ENCODE measurements at places on chromosomes 6 and 20. TPM values are rescaled to one million over a fixed set of nuclear protein-coding genes. Genes with fewer than 3 reads are reported as not detected.
A peak's percentile ranks its signal among the peaks of the same experiment; 100 is the strongest.

GRCh38 chr6:32886681-32887383, 32.8 kb downstream of the PSMB9 start:
- DNase-seq, result no peak

DNA sequence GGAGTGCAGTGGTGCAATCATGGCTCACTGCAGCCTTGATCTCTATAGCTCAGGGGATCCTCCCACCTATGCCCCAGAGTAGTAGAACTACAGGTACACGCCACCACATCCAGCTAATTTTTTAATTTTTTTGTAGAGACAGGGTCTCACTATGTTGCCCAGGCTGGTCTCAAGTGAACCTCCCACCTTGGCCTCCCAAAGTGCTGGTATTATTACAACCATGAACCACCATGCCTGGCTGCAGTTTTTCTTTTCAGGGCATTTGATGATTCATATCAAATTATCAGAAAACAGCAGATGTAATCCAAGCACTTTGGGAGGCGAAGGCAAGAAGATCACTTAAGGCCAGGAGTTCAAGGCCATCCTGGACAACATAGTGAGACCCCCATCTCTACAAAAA, 88.4 kb upstream of the JARID2 start:
- DNase-seq, result no peak

DNA sequence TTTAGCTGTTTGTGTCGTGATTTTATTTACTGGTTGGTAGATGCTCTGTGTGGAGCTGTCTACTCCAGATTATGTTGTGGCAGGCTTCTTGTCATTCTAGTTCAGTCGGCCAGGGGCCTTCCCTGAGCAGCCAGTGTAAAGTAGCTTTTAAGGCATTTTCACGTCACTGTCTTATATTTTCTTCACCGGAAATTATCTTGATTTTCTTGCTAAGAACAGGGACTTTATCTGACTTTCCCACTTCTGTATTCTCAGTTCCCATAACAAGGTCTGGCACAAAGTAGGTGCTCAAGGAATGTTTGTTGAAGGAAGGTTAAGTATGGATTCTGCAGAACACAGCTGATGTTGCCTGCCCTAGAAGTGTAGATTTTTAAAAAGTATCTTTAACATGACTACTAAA, 868 bp downstream of the LTV1 start:
- DNase-seq, result no peak

DNA sequence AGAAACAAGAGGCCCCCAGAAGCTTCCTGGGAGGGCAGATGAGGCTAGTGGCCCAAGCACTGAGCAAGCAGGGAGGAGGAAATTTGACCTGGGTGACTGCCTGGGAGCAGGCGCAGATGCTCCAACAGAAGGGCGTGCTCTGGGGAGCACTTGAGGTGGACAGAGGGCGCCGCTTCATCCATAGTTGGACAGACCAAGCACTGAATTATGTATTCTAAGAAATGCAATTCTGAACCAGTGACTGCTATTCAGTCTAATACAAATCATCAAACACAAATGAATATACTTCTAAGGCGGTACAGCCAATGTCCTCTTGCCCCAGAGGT, 28.7 kb upstream of the IRF4 start:
- DNase-seq, result no peak

DNA sequence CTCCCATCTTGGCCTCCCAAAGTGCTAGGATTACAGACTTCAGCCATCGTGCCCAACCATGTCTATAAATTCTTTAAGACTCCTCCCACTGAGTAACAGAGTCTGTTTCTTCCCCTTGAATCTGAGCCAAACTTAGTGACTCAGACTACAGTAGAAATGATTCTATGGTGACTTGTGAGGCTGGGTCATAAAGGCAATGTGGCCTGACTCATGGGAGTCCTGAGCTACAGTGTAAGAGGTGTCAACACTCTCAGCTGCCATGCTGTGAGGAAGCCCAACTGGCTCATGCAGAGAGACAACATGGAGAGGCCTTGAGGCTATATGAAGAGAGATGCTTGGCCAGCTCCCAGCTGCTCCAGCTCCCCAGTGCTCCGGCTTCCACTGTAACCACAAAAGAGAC, 5.2 kb upstream of the NRSN2 start:
- no peak for DNase-seq

- DNase-seq, result peak; percentile 47
Measured at GRCh38 chr6:89372506-89372901, 20.0 kb upstream of the UBE2J1 start.

DNA sequence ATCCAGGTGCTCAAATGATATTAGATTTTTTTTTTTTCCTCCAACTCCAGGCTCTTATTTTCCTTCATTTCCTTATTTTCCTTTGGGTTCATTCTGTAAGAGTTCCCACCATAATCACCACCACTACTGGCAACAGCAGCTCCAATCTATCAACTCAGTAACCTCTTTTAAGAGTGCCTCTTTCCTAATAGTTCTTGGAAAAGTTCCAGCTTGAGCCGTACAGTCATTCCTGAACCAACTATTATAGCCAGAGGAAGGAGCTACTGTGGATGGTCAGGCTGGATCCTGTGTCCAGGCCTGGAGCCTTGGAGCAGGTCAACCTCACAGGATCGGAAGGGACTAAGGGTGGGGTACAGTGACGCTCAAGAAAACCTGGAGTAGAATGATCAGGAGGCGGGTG, 4.2 kb upstream of the ANGPT4 start:
- no peak for DNase-seq

GRCh38 chr20:46031701-46032254, 2.8 kb downstream of the SLC12A5 start:
- no peak for DNase-seq

GRCh38 chr6:105320271-105320670, 82.6 kb downstream of the PREP start:
- DNase-seq, result no peak

DNA sequence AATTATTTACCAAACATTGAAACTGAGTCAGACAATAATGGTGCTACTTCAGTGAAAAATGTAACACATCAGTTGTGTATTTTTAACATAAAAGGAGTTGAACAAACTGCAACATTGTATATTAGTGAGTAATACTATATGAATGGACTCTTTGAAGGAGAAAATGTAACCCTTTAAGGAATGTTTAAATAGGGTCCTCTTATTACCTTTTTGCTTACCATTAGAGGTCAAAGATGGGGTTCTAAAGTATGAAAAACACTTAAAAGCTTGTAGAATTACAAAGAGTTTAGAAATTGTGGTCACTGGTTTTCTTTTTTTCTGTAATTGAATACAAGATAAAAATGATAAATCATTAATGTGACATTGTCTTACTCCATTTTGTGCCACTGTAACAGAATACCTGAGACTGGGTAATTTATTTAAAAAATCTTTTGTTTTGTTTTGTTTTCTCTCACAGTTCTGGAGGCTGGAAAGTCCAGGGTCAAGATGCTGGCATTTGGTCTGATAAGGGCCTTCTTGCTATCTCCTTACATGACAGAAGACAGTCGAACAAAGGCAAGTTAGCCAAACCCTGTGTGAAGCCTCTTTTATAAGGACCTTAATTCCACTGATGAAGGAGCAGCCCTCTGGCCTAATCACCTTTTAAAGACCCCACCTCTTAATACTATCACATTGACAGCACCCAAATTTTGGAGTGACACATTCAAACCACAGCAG, 43.2 kb downstream of the SESN1 start:
- no peak for DNase-seq

DNA sequence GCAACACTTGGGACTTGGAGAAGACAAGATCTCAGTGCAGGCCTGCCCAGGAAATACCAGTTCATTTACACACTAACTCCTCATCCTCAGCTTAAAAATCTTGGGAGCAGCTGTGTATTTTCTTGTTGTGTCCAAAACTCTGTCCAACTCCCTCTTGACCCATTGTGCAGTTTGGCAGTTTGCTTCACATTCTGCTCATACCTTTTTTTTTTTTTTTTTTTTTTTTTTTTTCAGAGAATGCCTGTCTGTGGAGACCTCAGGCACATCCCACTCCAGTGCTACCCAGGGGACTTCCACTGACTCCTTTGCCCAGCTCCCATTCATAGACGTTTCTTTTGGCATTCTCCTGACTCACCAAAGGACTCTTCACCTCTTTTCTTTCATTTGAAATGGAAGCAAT, 265.8 kb upstream of the TCF21 start:
- DNase-seq, result no peak

DNA sequence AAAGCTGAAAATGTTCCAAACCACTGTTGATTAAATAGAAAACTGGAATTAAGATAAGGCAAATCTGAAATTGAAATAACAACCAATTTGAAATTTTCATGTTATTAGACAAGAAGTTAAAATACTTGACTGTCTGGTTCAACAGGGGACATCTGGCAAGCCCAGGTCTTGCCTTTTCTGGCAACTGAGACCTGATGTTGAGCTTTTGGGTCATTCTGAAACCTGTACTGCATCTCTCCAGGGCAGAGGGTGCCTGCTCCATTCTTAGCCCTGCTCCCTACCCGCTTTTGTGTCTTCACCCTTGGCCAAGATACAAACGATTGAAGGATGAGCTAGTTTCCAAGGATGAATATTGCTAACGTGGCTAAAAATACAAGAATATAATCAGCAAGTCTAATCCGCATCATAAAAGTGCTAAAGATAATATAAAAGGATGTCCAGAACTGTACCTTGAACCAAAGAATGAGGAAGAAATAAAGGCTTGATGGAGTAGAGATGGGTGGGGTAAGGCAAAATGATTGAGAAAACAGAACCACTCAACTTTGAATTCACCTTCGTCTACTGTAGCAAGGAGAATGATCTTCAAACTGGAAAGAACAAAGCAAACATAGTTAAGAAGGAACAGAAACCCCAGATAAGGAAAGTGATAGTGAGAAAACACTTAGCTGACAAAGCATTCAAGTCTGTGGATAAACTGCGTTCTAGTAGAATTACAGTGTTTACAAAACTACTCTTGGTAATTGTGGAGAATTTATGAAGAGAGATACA, 109.8 kb upstream of the MAN1A1 start:
- no peak for DNase-seq

- no peak for DNase-seq
Measured at GRCh38 chr6:52152711-52153160, 33.4 kb upstream of the IL17A start.

GRCh38 chr6:108039681-108040080, 34.9 kb downstream of the OSTM1 start:
- DNase-seq, result no peak

DNA sequence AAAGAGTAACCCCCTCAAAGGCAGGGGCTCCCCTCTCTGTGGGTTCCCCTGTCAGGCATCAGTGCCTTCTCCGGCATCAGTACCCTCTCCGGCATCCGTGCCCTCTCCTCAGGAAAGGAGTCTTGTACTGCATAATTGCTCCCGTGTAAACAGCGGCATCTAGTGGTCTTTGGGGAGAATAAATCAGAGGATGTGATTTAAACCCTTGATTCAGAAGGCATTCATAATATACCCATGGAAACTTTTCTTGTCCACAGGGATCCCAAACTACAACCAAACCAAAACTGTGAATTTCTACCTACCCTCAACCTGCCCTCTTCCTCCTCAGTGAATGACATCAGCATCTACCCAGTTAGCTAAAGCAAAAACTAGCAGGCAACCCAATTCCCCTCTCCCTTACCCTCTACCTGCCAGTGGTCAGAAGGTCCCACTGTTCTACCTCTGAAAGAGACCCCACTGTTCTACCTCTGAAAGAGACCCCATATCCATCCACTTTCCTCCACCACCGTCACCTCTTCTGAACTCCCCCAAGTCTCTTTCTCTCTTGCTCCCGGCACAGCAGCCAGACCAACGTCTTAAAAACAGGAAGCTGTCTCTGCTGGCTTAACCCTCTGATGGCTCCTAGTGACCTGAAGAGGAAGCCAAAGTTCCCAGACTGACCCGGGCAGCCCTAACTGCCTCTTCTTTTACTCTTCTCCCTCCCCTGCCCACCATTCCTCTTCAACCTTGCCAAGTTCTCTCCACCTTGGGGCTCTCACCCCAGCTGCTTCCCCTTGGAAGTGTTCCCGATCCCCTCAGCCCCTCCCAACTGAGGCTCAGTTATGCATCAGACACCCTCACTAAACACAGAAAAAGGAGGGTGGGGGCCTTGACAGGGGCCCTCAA, 27.2 kb downstream of the UBE2V1 start:
- DNase-seq, result peak; percentile 38

DNA sequence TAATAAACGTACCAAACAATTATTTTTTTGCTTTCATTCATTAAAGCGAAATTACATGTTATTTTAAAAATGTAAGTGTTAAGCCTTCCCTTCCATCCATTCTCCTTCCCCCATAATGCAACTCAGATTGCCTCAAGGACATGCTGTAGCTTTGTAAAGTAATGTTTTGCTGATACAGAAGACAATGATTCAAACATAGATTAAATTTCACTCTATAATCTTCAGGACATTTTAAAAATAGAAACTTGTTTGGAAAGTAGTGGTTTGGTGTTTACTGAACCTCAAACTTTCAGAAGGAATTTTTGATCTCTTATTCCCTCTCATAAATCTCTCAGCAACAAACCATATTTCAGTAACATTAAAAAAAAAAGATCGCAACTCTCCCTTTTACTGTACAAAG, 350.9 kb upstream of the HSF2 start:
- DNase-seq, result no peak

DNA sequence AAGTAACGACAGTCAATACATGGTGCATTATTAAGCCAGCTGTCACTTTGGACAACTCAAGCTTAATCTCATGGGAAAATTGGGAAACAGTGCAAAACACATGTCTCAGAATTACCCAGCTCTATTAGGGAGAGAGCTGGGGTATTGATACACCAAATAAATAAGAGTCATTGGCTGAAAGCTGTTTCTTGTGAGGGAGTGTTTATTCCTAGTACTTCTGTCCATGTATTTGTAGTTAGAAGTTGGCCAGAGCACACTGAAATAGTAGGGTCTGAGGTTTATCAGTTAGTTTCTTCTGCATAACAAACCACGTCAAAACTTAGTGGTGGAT, 192.0 kb upstream of the RALGAPA2 start:
- DNase-seq, result no peak

- no peak for DNase-seq
Measured at GRCh38 chr6:74366634-74367033, 670.6 kb downstream of the CD109 start.

DNA sequence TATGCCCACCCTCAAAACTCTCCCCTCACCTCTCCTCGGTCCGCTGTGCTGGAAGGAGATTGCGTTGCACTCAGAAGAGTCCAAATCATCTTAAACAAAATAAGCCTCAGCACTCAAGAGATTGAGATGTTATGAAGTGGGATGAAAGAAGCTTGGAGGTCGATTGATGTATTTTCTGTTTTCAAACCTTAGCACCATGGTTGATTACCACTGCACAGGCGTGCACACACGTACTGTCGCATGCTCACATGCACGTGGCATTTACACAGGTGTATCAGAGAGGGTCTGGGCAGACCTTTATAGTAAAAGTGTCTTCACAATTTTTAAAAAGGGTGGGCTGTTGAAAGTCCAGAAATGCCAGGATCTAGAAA, 612 bp upstream of the AGPAT4 start:
- DNase-seq, result no peak

GRCh38 chr6:41531591-41532582, 14.3 kb upstream of the FOXP4 start:
- peak; percentile 64 for DNase-seq

CCR6 gene
- total RNA-seq, result 20.0 TPM

MYLK2 gene
- 0.45 TPM for total RNA-seq

MMS22L gene
- total RNA-seq, result 39.4 TPM

ASIP gene
- not detected for total RNA-seq

TPBG gene
- 0.10 TPM for total RNA-seq

CLDN20 gene
- total RNA-seq, result not detected

CLPSL2 gene
- total RNA-seq, result not detected

GABRR2 gene
- total RNA-seq, result 0.78 TPM

RIPOR2 gene
- 240 TPM for total RNA-seq

HLA-DRB5 gene
- total RNA-seq, result 14.0 TPM
